ENCODE measurements at places on chromosomes 3 and 15.

GRCh38 chr3:151383111-151383510 lies 1.4 kb downstream of the P2RY12 start:
- no peak for DNase-seq

DNA sequence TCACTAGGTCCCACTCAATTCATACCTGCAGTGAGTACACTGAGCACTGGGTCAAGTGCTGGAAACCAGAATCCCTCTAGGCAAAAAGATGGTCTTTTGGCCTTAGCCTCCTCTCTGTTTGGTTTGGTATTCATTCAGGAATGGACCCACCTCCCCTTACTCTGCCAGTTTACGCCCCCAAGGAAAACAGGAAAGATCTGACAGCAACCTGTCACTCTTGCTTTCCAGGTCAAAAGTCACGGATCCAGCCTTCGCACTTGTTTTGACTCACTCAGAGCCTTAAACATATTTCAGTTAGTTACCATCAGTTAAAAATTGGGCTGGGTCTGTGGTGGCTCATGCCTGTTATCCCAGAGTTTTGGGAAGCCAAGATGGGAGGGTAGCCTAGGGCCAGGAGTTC lies 68.1 kb downstream of the SYNM start:
- no peak for DNase-seq

- no peak for DNase-seq
These were observed 60.9 kb downstream of the IL12A start for GRCh38 chr3:160049565-160049964.

- peak; percentile 28 for DNase-seq
These were observed 160.0 kb downstream of the STT3B start for GRCh38 chr3:31692751-31693150.

DNA sequence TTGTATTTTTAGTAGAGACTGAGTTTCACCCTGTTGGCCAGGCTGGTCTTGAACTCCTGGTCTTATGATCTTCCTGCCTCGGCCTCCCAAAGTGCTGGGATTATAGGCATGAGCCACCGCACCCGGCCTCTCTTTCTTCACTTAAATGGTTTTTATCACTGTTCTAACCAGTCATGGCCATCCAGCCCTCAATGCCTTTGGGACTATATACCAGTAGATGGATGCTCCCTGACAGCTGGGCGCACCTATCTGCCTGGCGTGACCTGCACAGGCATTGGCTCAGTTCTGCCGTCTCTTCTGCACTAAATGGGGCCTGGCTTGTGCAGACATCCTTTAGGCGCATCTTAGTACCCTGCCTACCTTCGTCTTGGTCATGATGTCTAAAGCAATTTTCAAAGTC lies 233.4 kb downstream of the ADAMTS17 start:
- DNase-seq: no peak

- DNase-seq: no peak
These were observed 347.2 kb upstream of the UMPS start for GRCh38 chr3:124383051-124383450.

- DNase-seq: no peak
These were observed 470.4 kb downstream of the ROBO1 start for GRCh38 chr3:79297245-79297960.

DNA sequence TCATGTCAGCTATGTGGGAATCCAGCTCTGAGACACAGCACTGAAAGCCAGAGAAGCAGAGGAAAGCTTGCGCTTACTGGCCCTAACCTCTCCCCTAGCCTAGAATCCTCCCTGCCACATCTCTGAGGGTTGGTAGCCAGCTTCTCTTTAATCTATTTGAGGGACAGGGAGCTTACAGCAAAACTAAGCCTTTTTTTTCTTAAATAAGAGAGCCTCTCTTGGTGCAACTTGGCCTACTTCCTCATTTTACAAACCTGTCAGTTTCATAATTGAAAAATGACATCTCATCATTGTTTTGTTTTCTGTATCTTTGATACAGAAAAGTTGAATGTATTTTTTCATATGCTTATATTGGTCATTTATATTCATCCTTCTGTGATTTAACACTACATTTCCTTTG lies 193.9 kb downstream of the ZNF621 start:
- DNase-seq: no peak

DNA sequence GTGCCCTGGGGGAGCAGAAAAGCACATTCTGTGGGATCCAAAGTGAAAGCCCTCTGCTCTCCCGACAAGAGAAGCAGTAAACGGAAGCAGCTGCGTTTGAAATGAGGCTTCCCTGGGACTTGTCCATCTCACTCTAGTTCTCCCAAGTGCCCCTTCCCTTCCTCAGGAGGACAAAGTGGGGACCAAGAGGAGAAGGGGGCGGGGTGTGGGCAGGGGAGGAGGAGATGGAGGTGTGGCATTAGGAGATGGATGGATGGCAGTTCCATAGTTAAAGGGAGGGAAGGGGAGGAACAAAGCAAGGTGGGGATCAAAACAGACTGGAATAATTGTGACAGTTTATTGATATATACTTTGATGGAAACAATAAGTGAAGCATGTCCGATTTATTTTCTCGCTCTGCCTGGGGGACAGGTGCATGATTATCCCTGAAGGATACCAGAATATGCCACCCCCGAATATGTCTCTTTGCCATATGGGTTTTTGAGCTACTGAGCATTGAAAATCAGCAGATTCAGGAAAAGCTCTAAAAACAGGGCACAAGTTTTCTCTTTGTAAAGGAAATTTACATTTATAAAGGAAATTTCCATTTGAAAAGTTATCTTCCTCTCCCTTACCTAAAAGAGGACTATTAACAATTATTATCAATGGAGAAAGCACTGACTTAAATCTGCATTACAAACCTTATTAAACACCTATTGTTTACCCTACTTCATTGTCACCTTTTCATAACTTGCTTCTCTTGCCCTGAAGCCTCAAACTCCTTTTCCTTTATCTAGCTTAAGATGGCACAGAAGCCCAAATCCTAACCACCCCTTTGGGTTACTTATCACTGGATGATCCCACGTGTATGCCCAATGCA lies 58.9 kb upstream of the DAZL start:
- DNase-seq: peak; percentile 17

- DNase-seq: peak; percentile 20
These were observed 26.2 kb upstream of the LRTM1 start for GRCh38 chr3:54954022-54954421.

- DNase-seq: no peak
These were observed 72.8 kb downstream of the SENP2 start for GRCh38 chr3:185658943-185659342.

- DNase-seq: no peak
These were observed 81.3 kb downstream of the STAC start for GRCh38 chr3:36461597-36461996.

DNA sequence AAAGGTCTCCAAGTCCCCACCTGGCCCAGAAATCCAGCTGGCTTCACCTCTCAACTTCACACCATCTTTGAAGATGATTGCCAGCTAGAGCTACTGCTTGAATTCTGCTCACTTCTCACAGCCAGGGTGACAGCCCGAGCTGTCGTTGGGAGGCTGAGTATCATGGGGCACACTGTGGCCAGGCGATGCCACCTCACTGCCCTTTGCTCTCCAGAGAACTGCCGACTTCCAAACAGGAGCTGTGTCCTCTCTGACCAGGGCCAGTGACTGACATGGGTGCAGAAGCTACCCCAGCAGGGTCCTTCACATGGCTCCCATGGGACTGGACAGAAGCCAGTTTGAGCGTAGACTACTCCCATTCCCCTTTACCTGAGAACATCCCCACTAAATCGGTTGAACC lies 254.0 kb downstream of the GABRB3 start:
- no peak for DNase-seq

All from neural progenitor cell (in vitro differentiated cells).